DMS79 treated with DMSO at 0.1 percent for 48 hours (cell line): ENCODE measurements at places on chromosomes 2 and 18.

- no peak for DNase-seq
Observed at GRCh38 chr2:158366342-158366741, 90.2 kb downstream of the CCDC148 start.

- DNase-seq = no peak
Observed at GRCh38 chr2:211404098-211404497, 847.7 kb downstream of the CPS1 start.

DNA sequence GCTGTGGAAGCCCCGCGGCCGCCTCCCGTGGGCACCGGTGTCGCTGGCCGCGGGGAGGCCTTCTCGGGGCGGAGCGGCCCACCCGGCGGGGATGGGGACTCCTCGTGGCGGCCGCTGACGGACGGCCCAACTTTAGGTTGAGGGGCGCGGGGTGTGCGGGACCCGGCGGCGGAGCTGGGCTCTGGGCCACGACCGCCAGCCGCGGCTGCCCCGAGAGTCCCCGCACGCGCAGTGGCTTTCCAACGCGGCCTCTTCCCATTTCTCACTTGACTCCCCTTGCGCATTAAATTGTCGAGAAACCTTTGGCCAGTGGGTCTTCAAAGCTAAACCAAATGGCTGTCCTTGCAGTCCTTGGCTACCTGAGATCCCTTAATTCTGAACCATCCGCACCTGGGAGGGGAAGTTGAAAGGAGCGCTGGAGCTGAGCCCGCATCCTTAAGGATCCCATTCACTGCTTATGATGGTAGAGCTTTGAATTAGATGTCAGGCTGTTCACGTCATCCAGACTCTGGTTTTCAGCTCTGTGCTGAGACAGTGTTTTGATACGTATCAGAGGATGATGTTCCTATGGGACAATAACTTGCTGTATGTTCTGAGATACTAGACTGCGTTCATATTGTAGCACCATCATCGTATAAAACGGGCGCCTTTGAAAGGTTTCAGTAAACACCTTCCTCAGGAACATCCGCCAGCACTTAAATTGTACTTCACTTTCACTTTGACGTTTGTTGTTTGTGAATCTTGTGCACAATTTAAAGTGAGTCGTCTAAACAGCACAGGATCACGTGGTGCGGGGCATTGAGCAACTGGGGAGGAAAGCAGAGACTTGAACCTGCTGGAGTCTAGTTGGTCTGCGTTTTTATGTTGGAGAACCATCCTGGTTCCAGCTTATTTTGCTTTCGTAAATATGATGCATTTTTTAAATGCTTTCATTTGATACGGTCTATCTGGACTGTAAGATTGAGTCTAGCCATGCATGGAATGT lies 874 bp downstream of the CLIP4 start:
- peak; percentile 78 for DNase-seq

- no peak for DNase-seq
Observed at GRCh38 chr2:54775710-54776109, 52.2 kb downstream of the EML6 start.

DNA sequence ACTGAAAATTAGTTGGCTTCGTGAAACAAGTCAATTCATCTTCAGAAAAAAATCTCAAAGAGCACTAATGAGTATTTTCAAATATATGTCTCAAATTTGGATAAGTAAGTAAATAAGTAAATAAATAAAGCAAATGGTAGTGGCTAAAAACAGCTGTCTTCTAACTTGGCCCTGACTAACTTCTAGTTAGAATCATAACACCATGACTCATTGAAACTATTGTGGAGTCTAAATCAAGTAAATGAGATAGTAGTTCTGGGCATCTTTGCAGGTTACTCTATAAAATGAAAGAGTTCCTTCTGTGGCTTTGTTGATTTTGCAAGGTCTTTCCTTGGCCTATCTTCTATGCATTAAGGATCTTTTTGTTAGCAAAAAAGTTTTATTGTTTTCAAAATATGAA lies 110.7 kb downstream of the SLC8A1 start:
- no peak for DNase-seq

- DNase-seq = no peak
Observed at GRCh38 chr2:241680827-241681599, 5.6 kb downstream of the DTYMK start.

GRCh38 chr18:62152844-62153243 lies 34.0 kb downstream of the PIGN start:
- DNase-seq = no peak

GRCh38 chr18:22020867-22021370 lies 148.5 kb upstream of the GATA6 start:
- no peak for DNase-seq

DNA sequence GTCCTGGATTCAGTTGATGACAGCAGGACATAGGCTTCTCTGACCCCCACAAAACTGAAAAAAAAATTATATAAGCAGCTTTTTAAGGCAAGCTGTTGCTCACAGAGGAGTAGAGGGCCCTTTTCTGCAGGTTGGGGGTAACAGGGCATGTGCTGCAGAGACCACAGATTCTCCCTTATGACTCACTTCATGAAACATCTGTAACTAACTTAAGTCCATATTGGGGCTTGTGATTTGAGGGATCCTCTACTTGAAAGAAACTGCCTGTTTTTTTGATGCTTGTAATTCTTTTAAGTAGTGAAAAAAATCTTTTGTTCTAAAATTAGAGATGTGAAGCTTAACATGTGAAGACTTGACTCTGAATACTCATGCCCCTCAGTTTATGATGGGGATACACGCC lies 33.4 kb downstream of the XRCC5 start:
- DNase-seq = no peak

DNA sequence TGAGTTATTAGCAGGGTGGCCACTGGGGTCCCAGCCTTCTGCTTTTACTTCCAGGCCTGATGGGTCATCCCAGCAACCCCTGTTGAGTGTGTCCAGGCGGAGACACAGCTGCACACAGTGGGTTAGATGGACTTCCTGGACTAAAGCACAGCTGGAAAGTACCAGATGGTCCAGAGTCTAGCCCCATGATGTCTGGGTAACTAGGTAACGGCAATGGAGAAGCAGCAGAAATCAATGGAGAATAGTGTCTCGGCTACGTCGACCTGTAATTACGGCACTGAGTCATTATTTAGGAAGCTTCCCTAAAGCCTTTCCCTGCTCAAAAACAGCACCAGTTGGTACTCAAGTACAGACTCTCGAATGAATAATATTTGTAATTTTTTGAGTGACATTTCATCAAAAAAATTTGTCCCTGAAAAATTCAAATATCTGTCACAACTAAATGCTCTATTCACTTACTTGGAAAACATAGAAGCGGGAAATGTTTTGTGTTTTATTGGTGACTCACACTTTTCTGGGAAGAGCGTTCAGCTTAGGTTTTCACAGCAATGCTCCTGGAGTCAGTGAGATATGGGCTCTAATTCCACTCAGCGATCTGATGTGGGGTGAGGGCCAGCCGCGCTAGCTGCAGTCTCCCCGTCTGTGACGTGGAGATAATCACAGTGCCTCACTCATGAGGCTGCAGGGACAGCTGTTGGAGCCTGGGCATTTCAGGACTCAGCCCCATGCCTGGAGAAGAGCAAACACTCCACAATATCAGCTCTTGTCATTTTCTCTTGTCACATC lies 16.2 kb upstream of the ARL4C start:
- no peak for DNase-seq

DNA sequence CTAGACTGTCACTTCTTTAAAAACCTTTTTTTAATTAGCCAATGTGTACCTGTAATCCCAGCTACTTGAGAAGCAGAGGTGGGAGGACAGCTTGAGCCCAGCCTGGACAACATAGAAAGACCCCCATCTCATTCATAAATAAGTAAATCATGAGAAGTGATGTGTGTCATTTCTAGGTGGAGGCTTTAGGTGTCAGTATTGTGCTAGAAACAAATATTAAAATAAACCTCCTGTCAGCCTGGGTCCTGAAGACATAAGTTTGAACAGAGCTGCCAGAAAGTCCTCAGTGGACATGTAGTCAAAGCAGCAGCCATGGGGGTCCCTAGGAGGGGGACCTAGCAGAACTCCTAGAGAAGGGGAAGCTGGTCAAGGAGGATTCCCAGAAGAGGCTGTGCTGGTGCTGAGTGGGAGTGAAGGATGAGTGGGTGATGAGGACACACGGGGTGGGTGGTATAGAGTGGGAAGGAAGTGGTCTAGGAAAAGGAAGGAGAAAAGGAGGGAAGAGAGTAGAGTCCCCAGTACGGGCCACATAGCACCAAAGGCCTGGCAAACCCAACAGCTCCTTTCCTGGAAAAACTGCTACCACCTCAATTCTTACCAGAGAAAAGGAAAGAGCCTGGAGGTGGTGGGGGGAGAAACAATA lies 316.6 kb upstream of the NCKAP5 start:
- DNase-seq = no peak

DNA sequence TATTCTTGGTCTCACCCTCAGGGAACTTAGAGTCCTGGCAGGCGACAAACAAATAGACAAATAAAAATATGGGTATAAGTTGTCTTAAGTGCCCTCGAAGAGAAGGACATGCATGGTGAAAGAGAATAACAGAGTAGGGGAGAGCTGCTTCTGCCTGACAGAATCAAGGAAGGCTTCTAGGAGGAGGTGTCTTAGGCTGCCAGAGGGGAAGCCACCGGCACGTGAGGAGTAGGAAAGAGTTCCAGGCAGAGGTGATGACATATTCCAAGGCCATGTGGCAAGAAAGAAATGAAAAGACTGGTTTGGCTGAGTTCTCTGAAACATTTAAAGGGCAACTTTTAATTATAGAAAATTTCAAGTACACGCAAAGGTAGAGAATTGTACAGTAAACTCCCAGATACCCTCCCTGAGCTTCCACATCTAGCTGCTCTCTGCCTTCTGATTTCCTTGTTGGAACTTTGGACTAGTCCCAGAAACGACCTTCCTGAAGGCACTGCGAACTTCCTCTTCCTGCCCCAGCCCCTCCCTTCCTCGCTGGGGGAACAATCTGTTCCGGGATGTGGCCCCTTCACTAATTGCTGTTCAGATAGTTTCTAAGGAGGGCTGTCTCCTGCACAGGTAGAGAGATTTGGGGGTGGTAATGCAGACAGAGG lies 91.7 kb downstream of the DYSF start:
- no peak for DNase-seq

DNA sequence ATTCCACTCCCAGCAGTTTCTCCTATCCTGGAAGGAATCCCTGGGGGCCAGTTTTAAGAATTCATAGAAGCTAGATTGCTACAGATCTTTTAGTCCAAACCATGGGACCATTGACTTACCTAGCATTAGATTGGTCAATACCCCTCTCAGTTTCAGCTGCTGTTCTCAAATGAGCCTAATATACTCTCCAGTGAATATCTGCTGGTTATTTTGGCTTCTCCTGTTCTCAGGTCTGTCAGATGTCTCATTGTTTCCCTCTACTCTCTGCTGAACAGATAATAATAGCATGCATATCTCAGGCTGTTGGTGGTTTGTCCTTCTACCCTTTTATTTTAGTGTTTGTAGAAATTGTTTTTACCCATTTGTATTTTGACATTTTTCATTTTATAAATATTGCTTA lies 99.5 kb downstream of the FHOD3 start:
- DNase-seq = no peak

DNA sequence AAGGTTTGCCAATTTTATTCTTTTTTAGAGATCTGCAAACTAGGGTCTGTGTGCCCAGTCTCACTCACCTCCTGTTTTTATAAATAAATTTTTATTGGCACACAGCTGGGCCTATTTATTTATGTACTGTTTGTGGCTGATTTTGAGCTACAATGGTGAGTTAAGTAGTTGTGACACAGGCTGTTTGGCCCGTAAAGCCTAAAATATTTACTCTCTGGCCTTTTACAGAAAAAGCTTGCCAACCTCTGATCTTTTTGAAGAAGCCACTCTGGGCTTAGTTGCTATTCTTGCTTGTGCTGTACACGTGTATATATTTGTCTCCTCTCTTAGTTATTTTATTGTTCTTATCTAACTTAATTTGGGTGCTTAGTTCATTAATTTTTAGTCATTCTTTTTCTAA lies 14.5 kb downstream of the NAB1 start:
- DNase-seq = no peak

- DNase-seq = no peak
Observed at GRCh38 chr18:38930881-38931753, 1365.5 kb upstream of the CELF4 start.

DNA sequence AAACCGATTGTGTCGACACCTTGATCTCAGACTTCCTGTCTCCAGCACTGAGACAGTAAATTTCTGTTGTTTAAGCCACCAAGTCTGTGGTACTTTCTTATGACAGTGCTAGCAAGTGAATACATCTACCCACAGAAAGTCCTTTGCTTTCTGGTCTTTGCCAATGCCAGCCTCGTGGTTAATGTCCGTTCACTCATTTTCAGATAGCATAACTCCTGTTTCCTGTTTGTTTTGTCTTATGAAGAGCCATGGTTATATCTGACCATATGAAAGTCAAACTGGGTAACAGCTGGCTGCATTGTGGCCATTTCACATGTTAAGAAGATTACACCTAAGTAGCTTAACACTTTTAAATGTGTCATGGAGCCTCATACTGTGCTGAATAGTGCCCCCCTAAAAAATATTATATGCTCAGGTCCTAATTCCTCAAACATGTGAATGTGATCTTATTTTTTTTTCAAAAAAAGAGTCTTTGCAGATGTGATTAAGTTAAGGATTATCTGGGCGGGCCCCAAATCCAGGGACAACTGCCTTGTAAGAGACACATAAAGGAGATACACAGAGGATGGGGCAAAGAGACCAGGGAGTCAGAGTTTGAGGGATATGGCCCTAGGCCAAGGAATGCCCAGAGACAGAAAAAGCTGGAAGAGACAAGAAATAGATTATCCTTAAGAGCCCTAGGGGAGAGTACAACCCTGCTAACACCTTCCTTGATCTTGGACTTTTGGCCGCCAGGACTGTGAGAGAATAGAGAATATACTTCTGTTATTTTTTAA lies 118.0 kb downstream of the KCNE4 start:
- DNase-seq = no peak

- no peak for DNase-seq
Observed at GRCh38 chr18:31493171-31493570, 4.8 kb upstream of the DSG2 start.

- DNase-seq = no peak
Observed at GRCh38 chr18:77020561-77020960, 112.0 kb downstream of the MBP start.

- peak; percentile 88 for DNase-seq
Observed at GRCh38 chr18:28045176-28045810, 131.6 kb downstream of the CDH2 start.
